ENCODE measurements at places on chromosomes 1 and 21. TPM values are rescaled to one million over a fixed set of nuclear protein-coding genes. Genes with fewer than 3 reads are reported as not detected.
A peak's percentile ranks its signal among the peaks of the same experiment; 100 is the strongest.

- no peaks in the 10 kb centered on the region for H3K27me3 ChIP-seq
- no peaks in the 10 kb centered on the region for H3K36me3 ChIP-seq
- no peak overlapping the region for H3K4me3 ChIP-seq
- H3K4me1 ChIP-seq = peaks cover 29% of the 10 kb centered on the region
- peak overlapping the region; percentile 47 for H3K27ac ChIP-seq
- no peak for DNase-seq
Measured at GRCh38 chr1:164675342-164675904, 116.4 kb downstream of the PBX1 start.

GRCh38 chr1:32106663-32107275, 1.1 kb upstream of the KPNA6 start:
- DNase-seq = no peak
- H3K4me3 ChIP-seq = peak overlapping the region; percentile 98
- no peaks in the 10 kb centered on the region for H3K36me3 ChIP-seq
- no peaks in the 10 kb centered on the region for H3K27me3 ChIP-seq
- H3K27ac ChIP-seq = no peak overlapping the region

- peaks cover 21% of the 10 kb centered on the region for H3K4me1 ChIP-seq
- DNase-seq = no peak
- no peak overlapping the region for H3K27ac ChIP-seq
- no peaks in the 10 kb centered on the region for H3K36me3 ChIP-seq
Measured at GRCh38 chr1:64962441-64962840, 3.9 kb downstream of the JAK1 start.

Gene COL11A1
- total RNA-seq = 25.1 TPM
